Activated CD4-positive, alpha-beta T cell treated with anti-CD3 and anti-CD28 coated beads for 24 hours (primary cell): ENCODE measurements at places on chromosomes 12 and 14.

- DNase-seq: no peak
These were observed 63.1 kb upstream of the RIN3 start for GRCh38 chr14:92450351-92451070.

GRCh38 chr12:16606991-16607390 lies 1.0 kb upstream of the LMO3 start:
- no peak for DNase-seq

DNA sequence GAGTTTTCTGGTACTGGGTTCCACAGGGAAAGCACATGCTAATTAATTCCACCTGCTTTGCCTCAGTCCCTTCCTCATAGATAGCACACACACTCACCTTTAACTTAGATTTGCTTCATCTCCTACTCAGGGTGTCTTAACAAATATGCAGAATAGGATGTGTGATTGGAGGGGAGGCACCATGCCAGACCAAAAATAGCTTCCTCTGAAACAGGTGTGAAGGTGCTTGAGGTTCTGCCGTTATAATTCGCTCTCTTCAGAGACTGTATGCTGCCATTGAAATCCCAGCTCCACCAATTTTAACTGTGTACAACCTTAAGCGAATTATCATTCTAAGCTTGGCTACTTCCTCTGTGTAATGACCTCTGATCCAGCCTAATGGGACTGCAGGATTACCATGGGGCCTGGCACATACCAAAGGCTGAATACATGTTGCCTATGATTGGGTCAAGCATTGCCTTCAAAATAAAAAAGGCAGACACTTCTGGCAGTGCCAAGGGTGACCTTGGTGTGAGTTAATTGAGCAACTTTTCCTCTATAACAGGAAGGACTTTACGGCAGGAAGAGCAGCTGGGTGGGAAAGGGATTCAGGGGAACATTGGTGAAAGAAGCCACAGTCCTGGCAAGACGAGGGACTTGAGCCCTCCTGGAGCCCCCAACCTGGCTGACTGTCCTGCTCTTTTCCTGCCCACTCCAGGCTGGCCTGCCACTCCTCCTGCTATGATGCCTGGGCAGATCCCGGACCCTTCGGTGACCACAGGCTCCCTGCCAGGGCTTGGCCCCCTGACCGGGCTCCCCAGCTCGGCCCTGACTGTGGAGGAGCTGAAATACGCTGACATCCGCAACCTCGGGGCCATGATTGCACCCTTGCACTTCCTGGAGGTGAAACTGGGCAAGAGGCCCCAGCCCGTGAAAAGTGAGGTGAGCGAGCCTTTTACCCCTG lies 9.7 kb downstream of the JDP2 start:
- DNase-seq: no peak

- no peak for DNase-seq
These were observed 33.0 kb downstream of the HIGD1C start for GRCh38 chr12:50985322-50985721.

- no peak for DNase-seq
These were observed 41.1 kb downstream of the GLRX5 start for GRCh38 chr14:95575840-95576473.

DNA sequence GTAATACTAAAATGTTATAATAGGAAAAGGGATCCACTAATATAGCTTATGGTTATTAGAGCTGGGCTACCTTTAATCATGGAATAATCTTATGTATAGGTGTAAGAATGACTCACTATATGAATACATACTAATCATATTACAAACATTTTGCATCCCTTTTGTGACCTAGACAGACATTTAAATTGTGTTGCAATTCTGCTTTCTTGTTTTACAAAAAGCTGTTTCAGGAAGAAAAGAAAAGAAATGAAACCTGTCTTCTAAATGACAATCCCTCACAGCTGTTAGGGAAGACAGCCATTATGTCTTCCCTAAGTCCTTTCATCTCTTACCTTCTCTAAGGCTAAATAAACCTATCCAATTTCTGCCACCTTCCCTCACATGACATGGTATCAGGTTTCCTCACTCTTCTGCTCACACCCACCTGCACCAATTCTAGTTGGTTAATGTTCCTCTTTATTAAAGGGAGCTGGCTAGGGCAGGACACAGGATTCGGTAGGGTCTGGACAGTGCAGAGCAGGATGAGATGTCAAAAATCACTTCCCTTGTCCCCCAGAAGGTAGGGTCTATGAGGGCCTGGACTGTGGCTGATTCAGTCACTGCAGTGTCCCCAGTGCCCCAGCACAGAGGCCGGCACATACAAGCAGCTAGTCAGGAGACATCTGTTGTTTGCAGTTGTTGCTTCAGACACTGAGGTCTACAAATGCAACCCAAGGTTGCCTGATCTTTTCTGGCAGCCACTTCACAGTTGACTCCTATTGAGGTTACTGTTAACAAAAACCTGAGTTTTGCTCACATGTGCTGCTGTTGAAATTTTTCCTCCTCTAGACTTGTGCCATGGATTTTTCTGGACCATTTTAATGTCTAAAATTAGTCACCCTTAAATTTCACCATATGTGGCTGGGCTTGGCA lies 3.7 kb downstream of the DHRS7 start:
- no peak for DNase-seq

GRCh38 chr12:57529831-57530230 lies 7.2 kb downstream of the MBD6 start:
- no peak for DNase-seq

- DNase-seq: no peak
These were observed 850 bp downstream of the SMOC1 start for GRCh38 chr14:69880044-69880487.

DNA sequence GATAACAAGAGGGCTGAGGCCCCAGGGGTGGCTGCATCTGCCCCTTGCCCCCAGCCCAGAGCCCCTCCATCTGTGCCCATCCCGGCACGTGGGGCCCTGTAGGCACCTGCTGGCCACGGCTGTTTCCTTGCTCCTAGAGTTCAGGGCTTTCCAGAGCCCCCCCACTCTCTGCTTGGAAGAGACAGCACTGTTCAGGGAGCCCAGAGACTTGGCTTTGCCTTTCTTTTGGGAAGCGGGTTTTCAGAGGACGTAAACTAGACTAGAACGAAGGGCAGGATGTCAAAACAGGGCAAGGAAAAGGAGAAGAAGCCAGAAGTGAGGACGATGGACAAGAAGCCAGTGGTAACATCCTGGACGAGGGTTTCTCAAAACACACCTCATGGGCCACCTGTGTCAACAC lies 163.3 kb upstream of the LHX5 start:
- no peak for DNase-seq

GRCh38 chr14:103220134-103220981 lies 97.1 kb downstream of the TNFAIP2 start:
- no peak for DNase-seq

DNA sequence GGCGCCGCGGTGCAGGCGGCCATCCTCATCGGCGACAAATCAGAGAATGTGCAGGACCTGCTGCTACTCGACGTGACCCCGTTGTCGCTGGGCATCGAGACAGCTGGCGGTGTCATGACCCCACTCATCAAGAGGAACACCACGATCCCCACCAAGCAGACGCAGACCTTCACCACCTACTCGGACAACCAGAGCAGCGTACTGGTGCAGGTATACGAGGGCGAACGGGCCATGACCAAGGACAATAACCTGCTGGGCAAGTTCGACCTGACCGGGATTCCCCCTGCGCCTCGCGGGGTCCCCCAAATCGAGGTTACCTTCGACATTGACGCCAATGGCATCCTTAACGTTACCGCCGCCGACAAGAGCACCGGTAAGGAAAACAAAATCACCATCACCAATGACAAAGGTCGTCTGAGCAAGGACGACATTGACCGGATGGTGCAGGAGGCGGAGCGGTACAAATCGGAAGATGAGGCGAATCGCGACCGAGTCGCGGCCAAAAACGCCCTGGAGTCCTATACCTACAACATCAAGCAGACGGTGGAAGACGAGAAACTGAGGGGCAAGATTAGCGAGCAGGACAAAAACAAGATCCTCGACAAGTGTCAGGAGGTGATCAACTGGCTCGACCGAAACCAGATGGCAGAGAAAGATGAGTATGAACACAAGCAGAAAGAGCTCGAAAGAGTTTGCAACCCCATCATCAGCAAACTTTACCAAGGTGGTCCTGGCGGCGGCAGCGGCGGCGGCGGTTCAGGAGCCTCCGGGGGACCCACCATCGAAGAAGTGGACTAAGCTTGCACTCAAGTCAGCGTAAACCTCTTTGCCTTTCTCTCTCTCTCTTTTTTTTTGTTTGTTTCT lies 1.7 kb downstream of the HSPA2 start:
- DNase-seq: no peak

GRCh38 chr12:51630986-51631385 lies 40.0 kb downstream of the SCN8A start:
- no peak for DNase-seq
